T-helper 17 cell (primary cell): ENCODE measurements at places on chromosomes 6 and 20.
A peak's percentile ranks its signal among the peaks of the same experiment; 100 is the strongest.

DNA sequence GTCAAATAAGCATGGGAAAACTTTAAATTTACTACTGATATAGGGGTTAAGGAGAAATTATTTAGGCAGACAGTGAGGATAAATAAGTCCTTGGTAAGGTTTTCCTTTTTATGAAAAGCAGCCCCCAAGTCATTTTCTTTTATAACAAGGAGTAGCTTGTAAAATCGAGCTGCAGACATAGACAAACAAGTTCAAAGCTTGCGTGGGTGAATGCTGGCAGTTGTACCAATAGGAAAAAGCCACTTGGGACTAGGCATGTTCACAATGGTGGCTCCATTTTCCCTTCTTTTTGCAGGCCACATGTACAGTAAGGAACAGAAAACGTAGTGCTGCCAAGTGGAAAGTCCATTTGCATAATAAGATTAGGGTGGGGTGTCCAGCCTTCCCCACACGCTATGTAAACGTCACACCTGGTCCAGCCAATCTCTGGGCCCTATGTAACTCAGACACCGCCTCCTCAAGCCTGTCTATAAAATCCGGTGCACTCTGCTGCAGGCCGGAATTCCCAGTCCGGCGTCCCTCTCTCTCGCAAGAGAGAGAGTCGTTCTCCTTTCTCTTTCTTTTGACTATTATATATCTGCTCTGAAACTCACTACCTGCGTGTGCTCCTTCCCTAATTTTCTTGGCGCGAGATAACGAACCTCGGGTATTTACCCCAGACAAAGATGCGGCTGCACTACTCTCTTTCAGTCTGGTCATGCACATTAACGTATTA is 217.1 kb upstream of the MAN1A1 start:
- no peak for DNase-seq

GRCh38 chr6:139642346-139642745 is 267.9 kb upstream of the CITED2 start:
- DNase-seq = no peak

GRCh38 chr6:148455225-148455624 is 112.6 kb downstream of the SASH1 start:
- no peak for DNase-seq

GRCh38 chr6:134454794-134455193 is 136.9 kb upstream of the SGK1 start:
- DNase-seq = no peak

GRCh38 chr6:106117579-106117978 is 31.4 kb downstream of the PRDM1 start:
- DNase-seq = peak; percentile 50

DNA sequence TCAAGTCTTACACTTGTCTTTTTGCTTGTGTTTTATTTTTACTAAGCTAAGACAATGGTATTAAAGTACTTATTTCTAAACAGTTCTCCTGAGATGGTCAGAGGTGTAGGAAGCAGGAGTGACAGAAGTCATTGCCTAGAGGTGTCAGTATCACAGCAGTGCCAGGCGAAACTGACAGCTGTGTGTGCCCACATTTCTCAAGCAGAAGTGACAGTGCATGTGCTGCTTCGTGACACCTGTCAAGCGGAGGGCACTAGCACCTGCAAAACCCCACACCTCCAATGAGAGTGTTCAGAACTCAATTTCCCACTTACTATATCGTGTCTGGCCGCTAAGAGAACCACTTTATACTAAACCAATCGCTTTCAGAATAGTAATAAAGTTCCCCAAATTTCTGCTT is 82.8 kb downstream of the SLC23A2 start:
- no peak for DNase-seq

- DNase-seq = no peak
These were observed 90.3 kb downstream of the BCAS1 start for GRCh38 chr20:53980031-53980465.

GRCh38 chr20:8124639-8125038 is 7.4 kb upstream of the PLCB1 start:
- DNase-seq = no peak

- DNase-seq = no peak
These were observed 26.2 kb downstream of the NOL7 start for GRCh38 chr6:13641315-13641714.

- DNase-seq = no peak
These were observed 76.0 kb upstream of the TBC1D7 start for GRCh38 chr6:13404228-13404891.

GRCh38 chr6:167237438-167238145 is 53.5 kb upstream of the UNC93A start:
- no peak for DNase-seq

GRCh38 chr20:63735859-63736718 is at the start of gene LIME1:
LIME1 (plus strand) TSS chr20:63736664; CDS start chr20:63737550, 886 bp downstream.
- peak; percentile 74 for DNase-seq

GRCh38 chr20:14848806-14849205 is 511.4 kb upstream of the FLRT3 start:
- no peak for DNase-seq

GRCh38 chr6:6892744-6893583 is 214.8 kb upstream of the RREB1 start:
- DNase-seq = no peak

GRCh38 chr6:90204327-90205056 is 92.2 kb downstream of the BACH2 start:
- DNase-seq = no peak

DNA sequence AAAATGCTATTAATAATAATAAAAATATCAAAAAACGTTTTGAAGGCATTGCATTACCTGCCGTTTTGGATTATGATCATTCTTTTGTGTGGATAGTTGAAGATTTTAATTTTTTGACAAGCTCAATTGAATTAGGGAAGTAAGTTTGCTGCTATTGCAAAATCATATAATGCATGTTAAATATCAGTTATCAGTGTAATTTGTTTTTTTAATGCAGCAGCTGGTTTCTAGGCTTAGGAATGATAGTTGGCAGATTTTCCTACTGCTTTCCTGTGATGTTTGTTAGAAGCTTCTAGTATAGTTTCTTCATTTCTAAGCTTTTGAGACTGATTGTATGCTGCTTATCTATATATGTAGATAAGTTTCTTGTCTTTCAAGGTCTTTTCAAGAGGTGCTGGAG is 99.0 kb downstream of the JARID2 start:
- DNase-seq = no peak

DNA sequence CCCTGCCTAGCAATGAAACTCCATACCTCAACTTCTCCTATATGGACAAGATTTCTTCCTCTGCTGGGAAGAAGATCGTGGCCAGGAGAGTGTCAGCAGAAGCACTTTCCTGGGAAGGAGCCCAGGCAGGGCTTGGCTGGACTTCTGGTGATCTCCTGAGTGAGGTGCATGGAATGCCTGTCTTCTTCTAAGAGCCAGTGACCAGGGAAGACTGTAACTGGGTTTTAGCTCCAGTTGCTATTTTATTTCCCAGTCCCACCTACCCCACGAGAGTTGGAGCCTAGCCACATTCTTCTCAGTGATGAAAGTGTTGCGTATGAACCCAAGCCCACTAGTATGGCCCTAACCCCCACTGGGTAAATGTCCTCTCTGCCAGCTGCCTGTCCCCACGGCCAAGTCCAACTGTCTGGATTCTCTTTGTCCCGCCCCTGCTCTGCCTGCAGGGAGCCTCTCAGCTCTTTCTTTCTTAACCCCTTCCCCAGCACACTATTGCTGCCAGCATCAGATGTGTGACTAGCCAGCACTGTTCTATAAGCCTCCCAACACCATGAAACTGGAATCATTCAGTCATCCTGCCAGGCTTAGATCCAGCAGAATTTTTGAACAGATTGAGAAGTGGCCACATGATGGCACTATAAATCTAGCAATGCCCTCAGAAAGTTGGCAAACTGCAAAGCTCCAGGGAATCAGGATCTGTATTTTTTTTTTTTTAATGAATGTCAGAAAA is 69.8 kb upstream of the FAM184A start:
- no peak for DNase-seq

- DNase-seq = no peak
These were observed 27.3 kb upstream of the STX16 start for GRCh38 chr20:58623579-58624473.
